ENCODE measurements at places on chromosomes 16 and 17.

DNA sequence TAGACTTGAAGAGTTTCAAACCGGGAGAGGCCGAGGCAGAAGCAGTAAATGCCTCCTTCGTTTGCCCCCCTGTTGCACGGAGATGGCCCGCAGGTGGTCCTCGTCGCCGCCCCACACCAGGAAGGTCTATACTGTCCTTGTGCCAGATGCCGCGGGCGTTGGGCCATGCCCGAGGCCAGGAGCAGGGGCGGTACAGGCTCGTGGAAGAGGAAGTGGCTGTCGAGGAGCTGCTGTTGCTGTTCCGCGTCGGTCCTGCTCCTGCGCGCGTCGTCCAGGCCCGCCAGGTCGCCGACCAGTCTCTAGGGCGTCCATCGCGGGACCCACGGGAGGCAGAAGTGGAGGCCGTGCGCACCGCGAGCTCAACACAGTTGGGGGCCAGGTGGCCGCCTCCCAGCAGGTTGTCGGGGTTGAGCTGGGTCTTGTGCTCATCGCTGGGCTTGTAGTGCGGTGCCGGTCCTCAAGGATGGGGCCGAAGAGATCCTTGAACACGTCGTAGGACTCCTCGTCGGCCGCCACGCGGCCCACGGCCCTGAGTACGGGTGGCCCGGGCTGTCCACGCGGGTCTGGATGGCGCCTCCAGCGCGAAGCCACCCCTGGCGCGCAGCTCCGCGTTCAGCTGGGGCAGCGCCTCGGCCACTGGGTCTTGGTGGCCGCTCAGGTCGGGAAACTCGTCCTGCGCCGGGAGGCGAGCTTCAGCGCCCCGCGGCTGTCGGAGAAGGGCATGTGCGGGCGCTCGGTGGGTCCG lies 13.1 kb upstream of the C16orf87 start:
- no peak for DNase-seq

DNA sequence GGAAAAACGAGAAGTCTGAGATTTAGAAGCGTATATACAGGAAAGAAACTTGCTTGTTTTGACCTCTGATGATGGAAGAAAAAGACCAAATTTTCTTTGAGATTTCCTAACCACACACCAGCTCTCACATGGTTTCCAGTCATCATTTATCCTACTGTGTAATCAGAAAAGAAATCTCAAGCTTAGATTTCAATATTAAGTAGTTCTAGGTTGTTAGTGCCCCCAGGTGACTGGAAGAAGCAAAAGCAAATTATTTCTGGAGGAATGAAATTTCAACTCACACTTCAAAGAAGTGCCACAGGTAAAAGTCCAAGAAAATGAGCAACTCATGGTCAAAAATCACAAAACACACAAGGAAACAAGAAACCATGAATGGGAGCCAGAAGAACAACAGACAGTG lies 51.8 kb upstream of the KDM6B start:
- no peak for DNase-seq

DNA sequence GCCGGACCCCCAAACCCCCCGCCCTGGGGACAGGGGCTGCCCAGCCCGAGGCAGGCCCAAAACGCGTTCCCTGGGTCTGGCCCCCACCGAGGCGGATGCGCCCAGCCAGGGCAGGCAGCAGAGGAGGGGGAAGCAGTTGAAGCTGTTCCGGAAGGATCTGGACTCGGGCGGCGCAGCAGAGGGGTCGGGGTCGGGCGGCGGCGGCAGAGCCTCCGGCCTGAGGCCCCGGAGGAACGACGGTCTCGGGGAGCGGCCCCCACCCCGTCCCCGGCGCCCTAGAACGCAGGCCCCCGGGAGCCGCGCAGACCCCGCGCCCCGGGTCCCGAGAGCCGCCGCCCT lies 22.9 kb upstream of the ZFPM1 start:
- DNase-seq = no peak

DNA sequence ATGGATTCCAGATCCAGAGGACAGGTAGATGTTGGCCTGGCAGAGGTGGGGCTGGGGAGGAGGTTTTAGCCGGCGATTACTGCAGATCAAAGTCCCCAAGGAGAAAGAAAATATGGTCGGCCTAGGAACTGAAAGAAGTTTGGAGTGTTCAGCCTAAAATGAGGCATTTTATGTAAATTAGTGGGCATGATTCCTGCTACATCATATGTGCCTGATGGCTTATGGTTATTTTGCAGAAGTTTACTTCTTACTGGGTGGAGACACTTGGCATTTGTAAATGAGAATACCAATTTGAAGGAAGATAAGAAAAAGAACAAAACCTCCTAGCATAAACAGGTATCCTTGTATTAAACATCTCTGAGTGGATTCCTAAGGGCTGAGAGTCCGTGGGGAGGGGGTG lies 149.3 kb downstream of the FOXL1 start:
- DNase-seq = no peak

GRCh38 chr16:55543472-55543871 lies 23.0 kb upstream of the CAPNS2 start:
- DNase-seq = peak; percentile 4

Data from DMS79 treated with DMSO at 0.1 percent for 48 hours (cell line).